Peyer's patch (tissue), 4 donors: ENCODE measurements at places on chromosomes 2 and 18. TPM values are rescaled to one million over a fixed set of nuclear protein-coding genes. Genes with fewer than 3 reads are reported as not detected.

DNA sequence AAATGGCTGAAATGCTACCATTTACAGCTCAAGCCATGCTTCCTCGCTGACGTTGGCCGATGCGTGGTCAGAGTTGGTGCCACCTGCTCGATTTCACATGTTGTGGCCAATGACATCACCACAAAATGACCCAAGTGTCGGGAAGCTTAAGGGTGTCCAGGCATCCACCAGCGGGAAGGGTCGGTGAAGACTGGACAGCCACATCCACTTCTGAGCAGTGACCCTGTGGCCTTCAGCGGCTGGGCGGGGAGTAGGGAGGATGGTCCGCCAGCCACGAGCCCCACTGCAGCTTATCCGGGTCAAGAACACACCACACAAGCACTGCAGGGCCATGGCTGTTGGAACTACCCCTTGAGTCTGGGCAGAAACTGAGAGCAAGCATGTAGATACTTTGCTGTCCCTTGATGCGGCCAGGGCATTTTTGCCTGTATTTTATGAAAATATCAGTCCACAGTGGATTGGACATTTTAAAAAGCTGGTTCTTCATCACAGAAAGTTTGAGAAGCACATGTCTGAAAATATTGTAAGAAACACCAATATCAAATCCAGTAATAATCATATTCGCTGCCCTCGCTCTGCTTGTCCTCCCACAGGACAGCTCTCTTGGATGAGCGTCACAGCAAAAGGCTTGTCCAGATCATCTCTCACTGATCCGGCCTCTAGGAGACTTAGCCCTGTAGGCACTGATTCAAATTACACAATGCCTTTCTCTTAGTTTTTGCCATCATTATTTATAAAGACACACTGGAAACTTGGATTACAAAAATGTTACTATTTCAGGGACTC, 174.0 kb downstream of the TWIST2 start:
- H3K36me3 ChIP-seq: no peaks in the 10 kb centered on the region
- DNase-seq: no peak
- no peaks in the 10 kb centered on the region for H3K27me3 ChIP-seq
- no peak overlapping the region for H3K27ac ChIP-seq
- H3K4me1 ChIP-seq: no peaks in the 10 kb centered on the region

DNA sequence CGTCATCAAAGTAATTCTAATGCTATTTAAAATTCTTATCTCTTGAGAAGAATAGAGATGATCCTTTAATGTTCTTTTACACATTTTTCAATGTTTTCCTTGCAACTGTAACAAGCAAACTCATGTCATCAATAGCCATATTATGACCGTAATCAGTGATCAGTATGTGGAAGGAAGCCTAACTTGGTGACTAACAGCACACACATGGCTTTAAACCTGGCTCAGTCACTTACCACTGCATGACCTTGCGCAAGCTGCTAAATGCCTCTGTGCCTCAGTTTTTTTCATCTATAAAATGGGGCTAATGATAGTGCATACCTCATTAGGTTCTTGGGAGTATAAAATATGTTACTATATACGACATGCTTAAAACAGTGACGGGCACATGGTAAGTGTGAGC, 149.7 kb downstream of the BCL2 start:
- H3K4me3 ChIP-seq: no peak overlapping the region
- DNase-seq: no peak
- H3K4me1 ChIP-seq: no peaks in the 10 kb centered on the region
- H3K27ac ChIP-seq: no peak overlapping the region

TEX44 gene
- total RNA-seq: not detected

GRCh38 chr2:51025906-51026555, 5.9 kb downstream of the NRXN1 start:
- H3K4me1 ChIP-seq: no peaks in the 10 kb centered on the region
- no peak overlapping the region for H3K27ac ChIP-seq
- DNase-seq: no peak
- no peaks in the 10 kb centered on the region for H3K27me3 ChIP-seq

GRCh38 chr2:96950381-96951124, 35.8 kb downstream of the FAM178B start:
- peak overlapping the region; percentile 24 for H3K27ac ChIP-seq
- H3K27me3 ChIP-seq: no peaks in the 10 kb centered on the region
- no peak overlapping the region for H3K4me3 ChIP-seq
- no peaks in the 10 kb centered on the region for H3K36me3 ChIP-seq
- peak; percentile 41 for DNase-seq

GRCh38 chr2:150472511-150472899, 15.0 kb downstream of the RND3 start:
- no peaks in the 10 kb centered on the region for H3K4me1 ChIP-seq
- DNase-seq: no peak
- peak overlapping the region; percentile 83 for H3K27ac ChIP-seq

GRCh38 chr2:21427606-21428005, 303.8 kb downstream of the TDRD15 start:
- H3K36me3 ChIP-seq: no peaks in the 10 kb centered on the region
- no peak overlapping the region for H3K27ac ChIP-seq
- H3K4me3 ChIP-seq: no peak overlapping the region
- H3K4me1 ChIP-seq: no peaks in the 10 kb centered on the region

DNA sequence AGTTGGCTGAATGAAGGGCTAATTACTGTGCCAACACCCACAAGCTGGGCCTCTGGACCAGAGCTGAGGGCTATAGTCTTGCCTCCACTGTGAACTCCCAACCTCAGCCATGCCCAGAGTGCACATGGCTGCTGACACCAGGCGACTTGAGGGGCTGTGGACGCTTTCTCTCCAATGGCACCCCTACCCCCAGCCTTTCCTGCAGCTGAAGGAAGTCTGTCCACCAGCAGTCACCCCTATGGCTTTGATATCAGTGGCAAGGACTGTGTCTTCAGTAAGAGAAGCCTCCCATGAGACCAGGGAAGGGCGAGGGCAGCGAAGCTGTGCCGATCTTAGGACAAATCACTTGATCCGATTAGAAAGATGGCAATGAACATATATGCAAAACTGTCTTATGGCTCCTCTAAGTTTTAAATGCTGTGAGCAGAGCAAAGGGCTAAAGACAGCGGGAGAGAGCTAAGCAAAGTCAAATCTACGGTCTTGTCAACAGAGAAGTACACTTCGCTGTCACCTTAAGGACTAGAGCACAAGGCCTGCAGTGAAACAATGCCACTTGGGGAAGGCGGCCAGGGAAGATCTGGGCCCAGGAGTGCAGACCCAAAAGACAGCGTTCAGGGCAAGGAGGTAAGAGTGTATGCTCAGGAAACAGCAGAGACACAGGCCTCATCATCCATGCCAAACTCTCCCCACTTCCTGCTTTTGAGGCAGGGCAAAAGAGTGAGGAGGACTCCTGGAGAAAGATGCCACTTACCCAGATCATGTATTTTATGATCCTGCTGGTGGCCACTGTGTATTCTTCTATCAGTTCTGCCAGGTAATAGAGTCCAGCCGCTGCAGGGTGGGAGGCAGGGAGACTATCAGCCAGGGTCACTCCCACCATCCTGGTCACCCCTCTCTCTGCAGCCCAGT, 1.5 kb downstream of the TEX261 start:
- no peak overlapping the region for H3K27ac ChIP-seq
- H3K4me3 ChIP-seq: peak overlapping the region; percentile 100
- H3K27me3 ChIP-seq: no peaks in the 10 kb centered on the region

DNA sequence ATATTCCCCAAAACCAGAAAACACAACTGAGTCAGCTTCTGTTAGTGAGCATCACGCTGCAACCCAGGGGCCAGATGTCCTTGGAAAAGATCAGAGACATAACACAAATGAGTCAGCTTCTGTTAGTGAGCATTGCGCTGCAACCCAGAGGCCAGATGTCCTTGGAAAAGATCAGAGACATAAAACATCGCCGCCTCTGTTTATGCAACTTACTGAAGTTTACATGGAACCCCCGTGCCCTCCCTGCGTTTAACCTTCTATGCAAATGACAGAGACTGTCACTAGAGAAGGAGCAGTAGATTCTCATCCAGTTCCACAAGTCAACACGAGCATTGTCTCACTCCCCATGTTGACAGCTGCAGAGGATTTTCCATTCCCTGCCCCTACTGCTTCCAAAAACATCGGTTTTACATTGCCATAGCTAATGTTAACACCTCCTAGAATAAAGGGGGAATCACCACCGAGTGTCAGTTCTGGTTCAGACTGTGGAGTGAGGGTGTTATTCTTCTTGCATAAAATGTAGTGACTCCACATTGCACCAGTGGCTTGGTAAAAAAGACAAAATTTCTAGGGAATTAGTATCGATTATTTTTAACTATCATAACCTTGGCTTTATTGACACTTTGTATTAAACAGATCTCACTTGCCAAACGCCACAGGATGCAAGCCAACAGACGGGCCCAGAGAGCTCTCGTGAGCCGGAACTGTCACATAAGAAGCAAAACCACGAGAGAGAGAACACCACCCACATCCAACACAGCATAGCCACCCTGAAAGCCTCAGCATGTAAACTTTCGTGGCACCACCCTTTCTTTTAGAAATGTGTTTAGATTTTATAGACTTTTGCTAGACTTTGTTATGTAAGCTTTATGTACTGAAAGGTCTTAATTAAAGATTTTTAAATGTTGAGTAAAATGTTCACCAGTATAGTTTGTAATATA, 87.7 kb downstream of the SH3YL1 start:
- no peaks in the 10 kb centered on the region for H3K36me3 ChIP-seq
- no peak for DNase-seq
- H3K27ac ChIP-seq: no peak overlapping the region
- no peaks in the 10 kb centered on the region for H3K27me3 ChIP-seq
- H3K4me1 ChIP-seq: no peaks in the 10 kb centered on the region
- H3K4me3 ChIP-seq: no peak overlapping the region

DNA sequence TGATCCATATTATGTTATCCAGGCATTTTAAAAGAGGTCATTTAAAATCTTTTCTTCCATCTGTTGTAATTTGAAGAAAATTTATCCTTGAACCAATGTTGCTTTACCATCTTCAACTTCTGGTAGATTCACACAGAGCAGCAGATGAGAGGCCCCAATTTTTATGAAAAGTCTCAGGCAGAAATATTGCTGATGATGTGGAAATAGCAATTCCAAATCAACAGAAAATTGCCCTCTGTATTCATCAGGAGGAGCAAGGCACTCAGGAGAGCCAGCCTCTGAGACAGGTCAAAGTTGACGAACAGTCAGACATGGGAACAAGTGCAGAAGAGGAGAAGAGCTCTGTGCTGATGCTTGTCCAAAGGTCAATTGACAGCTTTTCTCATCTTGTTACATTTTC, 444.9 kb downstream of the NCKAP5 start:
- no peak for DNase-seq
- H3K36me3 ChIP-seq: no peaks in the 10 kb centered on the region
- no peaks in the 10 kb centered on the region for H3K27me3 ChIP-seq
- H3K4me1 ChIP-seq: no peaks in the 10 kb centered on the region

TNFRSF11A gene
- 29.6 TPM for total RNA-seq

DNA sequence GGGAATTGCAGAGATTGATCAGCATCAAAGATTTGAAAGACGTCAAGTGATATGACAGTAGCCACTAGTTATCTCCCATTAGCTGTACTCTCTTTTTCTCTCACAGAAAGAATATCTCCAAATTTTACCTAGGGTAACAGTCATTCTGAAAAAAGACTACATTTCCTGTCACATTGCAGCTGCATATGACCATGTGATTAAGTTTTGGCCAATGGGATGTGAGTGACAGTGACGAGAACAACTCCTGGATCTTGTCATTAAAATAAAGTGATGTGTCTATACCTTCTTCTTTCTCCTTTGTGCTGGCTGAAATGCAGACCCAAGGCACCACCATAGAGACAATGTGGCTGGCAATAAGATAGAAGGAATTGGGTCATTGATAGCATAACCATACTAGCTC, 10.5 kb upstream of the NEUROD1 start:
- no peaks in the 10 kb centered on the region for H3K36me3 ChIP-seq
- H3K27ac ChIP-seq: no peak overlapping the region
- DNase-seq: no peak
- no peaks in the 10 kb centered on the region for H3K4me1 ChIP-seq
- no peak overlapping the region for H3K4me3 ChIP-seq
- H3K27me3 ChIP-seq: no peaks in the 10 kb centered on the region

DNA sequence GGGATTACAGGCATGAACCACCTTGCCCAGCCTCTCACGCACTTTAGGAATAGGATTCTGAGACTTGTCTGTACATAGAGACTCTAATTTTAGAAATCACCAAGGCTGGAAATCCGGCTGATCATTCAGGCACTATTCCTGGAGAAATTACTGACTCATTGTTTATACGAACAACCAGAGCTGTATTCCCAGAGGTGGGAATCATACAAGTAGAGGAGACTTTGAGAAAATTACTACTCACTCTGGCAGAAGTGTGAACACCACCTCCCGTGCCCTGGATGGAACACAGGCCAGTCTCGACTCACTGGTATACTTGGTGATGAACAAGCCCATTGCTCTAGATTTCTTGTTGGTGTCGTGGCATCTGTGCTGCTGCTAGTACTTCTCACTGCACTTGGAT, 5.8 kb upstream of the ADNP2 start:
- no peaks in the 10 kb centered on the region for H3K4me1 ChIP-seq
- no peak overlapping the region for H3K27ac ChIP-seq
- H3K27me3 ChIP-seq: no peaks in the 10 kb centered on the region
- no peaks in the 10 kb centered on the region for H3K36me3 ChIP-seq
- DNase-seq: no peak

- H3K27me3 ChIP-seq: no peaks in the 10 kb centered on the region
- no peaks in the 10 kb centered on the region for H3K4me1 ChIP-seq
- no peaks in the 10 kb centered on the region for H3K36me3 ChIP-seq
- DNase-seq: no peak
- no peak overlapping the region for H3K27ac ChIP-seq
- H3K4me3 ChIP-seq: no peak overlapping the region
Observed at GRCh38 chr2:202056611-202057010, 16.4 kb upstream of the KIAA2012 start.

C2orf66 gene
- not detected for total RNA-seq

PRR30 gene
- total RNA-seq: not detected

GAREM1 gene
- 29.9 TPM for total RNA-seq

DNA sequence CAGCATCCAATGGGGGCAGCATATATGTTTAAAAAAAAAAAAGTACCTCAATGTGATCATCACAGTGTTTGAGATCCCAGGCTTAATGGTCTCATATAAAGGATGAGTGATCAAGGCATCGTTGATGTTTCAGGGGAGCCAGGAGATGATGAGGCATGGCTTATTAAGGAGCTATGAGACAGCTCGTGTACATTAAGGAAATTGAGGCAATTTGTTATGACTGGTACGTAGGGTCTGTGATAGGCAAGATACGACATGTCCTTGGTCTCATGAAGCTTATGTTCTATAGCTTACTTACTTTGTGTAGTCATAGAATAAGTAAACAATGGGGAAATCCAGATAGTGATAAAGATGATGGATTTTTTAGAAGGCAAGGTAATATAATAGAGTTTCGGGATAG, 49.1 kb upstream of the FAM171B start:
- H3K4me1 ChIP-seq: no peaks in the 10 kb centered on the region
- no peak for DNase-seq
- H3K27ac ChIP-seq: no peak overlapping the region
- H3K27me3 ChIP-seq: no peaks in the 10 kb centered on the region
